ENCODE measurements at places on chromosomes 3 and 15. TPM values are rescaled to one million over a fixed set of nuclear protein-coding genes. Genes with fewer than 3 reads are reported as not detected.

The LMCD1 gene
- polyA plus RNA-seq: 44.0 TPM

DNA sequence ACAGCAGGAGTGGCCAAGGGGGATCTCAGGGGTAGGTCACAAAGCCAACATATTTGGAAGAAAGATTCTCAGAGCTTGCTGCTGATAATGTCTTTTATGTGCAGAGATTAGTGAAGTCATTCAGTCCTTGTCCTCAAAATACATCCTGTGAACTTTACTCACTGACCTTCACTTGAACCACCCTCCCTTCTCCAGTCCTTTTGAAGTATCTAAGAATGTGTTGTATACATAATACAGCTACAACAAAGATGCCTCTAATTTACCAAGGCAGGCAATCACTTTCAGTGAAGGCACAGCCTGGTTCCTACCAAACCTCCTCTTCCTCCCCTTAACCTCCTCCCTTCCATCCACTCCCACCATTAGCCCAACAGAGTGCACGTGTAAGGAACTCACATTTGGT, 38.3 kb downstream of the ETV5 start:
- no peak for DNase-seq
- H3K27me3 ChIP-seq: no peaks in the 10 kb centered on the region
- H3K4me3 ChIP-seq: no peak overlapping the region
- no peaks in the 10 kb centered on the region for H3K36me3 ChIP-seq

The DALRD3 gene
- 32.0 TPM for polyA plus RNA-seq

DNA sequence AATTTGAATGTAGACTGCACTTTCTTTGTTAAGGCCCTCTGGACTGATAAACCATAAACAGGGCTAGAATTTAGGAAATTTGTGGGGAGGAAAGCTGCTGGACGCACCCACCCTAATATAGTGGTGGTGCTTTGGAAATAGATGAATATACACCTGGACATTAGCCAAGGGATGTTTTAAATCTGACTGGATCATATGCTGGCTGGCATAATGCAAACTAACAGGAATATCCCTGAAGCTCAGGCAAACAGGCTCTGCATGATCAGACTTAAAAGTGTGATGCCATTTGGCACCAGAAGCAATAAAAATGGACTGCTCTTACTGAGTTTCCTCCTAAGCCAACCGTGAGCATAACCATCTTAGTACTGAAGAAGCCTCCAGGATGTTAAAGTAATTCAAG, 465.8 kb upstream of the ROBO1 start:
- no peaks in the 10 kb centered on the region for H3K36me3 ChIP-seq
- no peak for DNase-seq
- no peaks in the 10 kb centered on the region for H3K4me1 ChIP-seq
- H3K27me3 ChIP-seq: no peaks in the 10 kb centered on the region

- no peak overlapping the region for H3K27ac ChIP-seq
- H3K36me3 ChIP-seq: no peaks in the 10 kb centered on the region
- peaks cover 47% of the 10 kb centered on the region for H3K27me3 ChIP-seq
Observed at GRCh38 chr15:89358435-89358754, 23.8 kb upstream of the POLG start.

DNA sequence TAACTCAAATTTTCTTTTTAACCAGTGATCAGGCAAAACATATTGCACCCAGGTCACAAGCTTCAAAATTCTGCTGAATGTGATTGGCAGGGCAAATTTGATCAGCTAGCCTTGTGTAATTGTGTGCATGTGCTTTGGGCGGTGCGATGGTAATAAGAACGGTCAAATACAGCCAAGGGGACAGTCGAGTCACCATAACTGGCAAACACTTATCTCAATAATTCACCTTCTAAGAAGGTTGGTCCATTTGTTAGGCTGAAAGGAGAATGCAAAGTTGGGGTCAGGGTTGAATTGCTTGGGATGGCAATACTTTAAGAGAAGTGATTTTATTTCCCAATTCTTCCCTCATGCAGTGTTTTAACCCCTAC, 302.4 kb upstream of the PDZRN3 start:
- H3K4me3 ChIP-seq: no peak overlapping the region
- no peak overlapping the region for H3K27ac ChIP-seq
- DNase-seq: no peak
- H3K27me3 ChIP-seq: no peaks in the 10 kb centered on the region
- H3K4me1 ChIP-seq: no peaks in the 10 kb centered on the region
- H3K36me3 ChIP-seq: no peaks in the 10 kb centered on the region

GRCh38 chr15:40858706-40859105, 14.9 kb downstream of the SPINT1 start:
- no peak overlapping the region for H3K27ac ChIP-seq
- no peak for DNase-seq
- H3K27me3 ChIP-seq: peaks cover 3% of the 10 kb centered on the region
- peaks cover 16% of the 10 kb centered on the region for H3K36me3 ChIP-seq
- no peak overlapping the region for H3K4me3 ChIP-seq

GRCh38 chr15:86917361-86917671, 837.6 kb downstream of the AGBL1 start:
- peaks cover 18% of the 10 kb centered on the region for H3K4me1 ChIP-seq
- no peak overlapping the region for H3K4me3 ChIP-seq
- DNase-seq: no peak
- H3K27ac ChIP-seq: no peak overlapping the region
- no peaks in the 10 kb centered on the region for H3K27me3 ChIP-seq

The LDHAL6B gene
- not detected for polyA plus RNA-seq

GRCh38 chr15:52797625-52798501, 7.7 kb upstream of the ONECUT1 start:
- no peaks in the 10 kb centered on the region for H3K36me3 ChIP-seq
- no peak for DNase-seq
- no peak overlapping the region for H3K4me3 ChIP-seq
- H3K4me1 ChIP-seq: peaks cover 4% of the 10 kb centered on the region

Data from spleen (tissue), 13 donors.